ENCODE measurements at places on chromosomes 4 and X. TPM values are rescaled to one million over a fixed set of nuclear protein-coding genes. Genes with fewer than 3 reads are reported as not detected.

DNA sequence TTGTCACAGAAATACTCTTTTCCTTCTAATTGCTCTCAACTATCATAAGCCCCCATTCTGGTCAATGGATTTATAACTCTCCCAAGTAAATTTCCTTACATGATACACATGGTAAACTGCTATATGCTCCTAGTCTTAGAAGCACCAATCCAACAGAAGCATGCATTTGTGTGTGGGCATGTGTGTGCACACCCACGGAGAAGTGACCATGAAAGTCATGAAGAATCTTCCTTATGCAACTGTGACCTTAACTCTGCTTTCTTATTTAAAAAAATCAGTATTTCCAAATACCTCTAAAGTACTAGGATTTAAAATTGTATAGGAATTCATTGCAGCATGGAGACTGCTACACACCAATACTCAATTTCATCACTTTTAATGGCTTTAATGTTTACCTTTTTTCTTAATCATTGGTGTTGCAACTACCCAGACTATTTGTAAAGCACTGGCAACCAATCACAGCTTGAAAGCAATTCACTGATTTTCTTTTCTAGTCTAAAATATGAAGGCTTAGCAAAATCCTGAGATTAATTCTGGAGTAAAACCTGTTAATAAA lies 47.6 kb downstream of the MAML3 start:
- peaks cover 9% of the 10 kb centered on the region for H3K4me1 ChIP-seq
- H3K36me3 ChIP-seq, result no peaks in the 10 kb centered on the region
- H3K4me3 ChIP-seq, result no peak overlapping the region
- no peak overlapping the region for H3K27ac ChIP-seq

GRCh38 chr4:137819964-137820383 lies 287.7 kb upstream of the PCDH18 start:
- no peak for DNase-seq
- no peaks in the 10 kb centered on the region for H3K27me3 ChIP-seq
- no peaks in the 10 kb centered on the region for H3K36me3 ChIP-seq

DNA sequence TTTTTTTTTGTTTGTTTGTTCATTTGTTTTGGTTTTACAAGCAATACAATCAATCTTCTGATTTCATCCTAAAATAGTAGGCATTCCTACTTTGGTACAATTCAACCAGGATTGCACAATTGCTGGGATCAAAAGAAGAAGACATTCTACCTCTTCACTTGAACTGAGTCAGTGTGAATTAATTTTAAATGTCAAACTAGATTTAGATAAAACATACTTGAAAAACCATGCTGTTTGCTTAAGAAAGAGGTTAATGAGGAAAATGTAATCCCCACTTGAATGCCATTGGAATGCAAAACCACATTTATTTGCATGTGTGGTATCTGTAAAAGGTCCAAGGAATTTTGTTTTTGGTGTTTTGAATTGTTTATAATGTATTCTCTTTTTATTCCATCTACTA lies 40.5 kb downstream of the HAND2 start:
- DNase-seq, result no peak
- no peaks in the 10 kb centered on the region for H3K27me3 ChIP-seq
- no peak overlapping the region for H3K4me3 ChIP-seq
- H3K4me1 ChIP-seq, result peaks cover 51% of the 10 kb centered on the region

- no peak overlapping the region for H3K27ac ChIP-seq
- no peaks in the 10 kb centered on the region for H3K4me1 ChIP-seq
- peak; percentile 70 for DNase-seq
- H3K27me3 ChIP-seq, result no peaks in the 10 kb centered on the region
- no peaks in the 10 kb centered on the region for H3K36me3 ChIP-seq
- no peak overlapping the region for H3K4me3 ChIP-seq
Observed at GRCh38 chr4:16794816-16795445, 103.5 kb downstream of the LDB2 start.

DNA sequence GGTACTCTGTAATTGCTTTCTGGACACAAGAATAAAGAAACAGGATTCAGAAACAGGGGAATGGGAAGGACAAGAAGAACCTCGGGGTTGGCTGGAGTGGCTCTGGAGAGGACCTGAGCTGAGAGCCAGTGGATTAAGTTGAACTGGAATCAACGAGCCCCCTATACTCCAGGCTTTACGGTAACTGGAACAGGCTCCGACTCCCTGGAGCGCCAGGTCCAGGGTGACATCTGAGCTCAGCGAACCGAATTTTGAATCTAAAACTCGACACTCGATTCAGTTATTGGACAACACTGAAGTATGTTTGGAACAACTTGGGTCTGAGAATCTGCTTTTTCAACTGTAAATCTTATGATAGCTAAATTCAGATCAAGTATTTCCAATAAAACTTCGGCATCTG lies 23.9 kb downstream of the HMX1 start:
- no peaks in the 10 kb centered on the region for H3K27me3 ChIP-seq
- H3K27ac ChIP-seq, result no peak overlapping the region
- no peaks in the 10 kb centered on the region for H3K36me3 ChIP-seq
- no peaks in the 10 kb centered on the region for H3K4me1 ChIP-seq
- H3K4me3 ChIP-seq, result no peak overlapping the region

GRCh38 chr4:8896506-8896905 lies 24.9 kb upstream of the HMX1 start:
- peaks cover 22% of the 10 kb centered on the region for H3K27me3 ChIP-seq
- no peaks in the 10 kb centered on the region for H3K36me3 ChIP-seq
- H3K4me3 ChIP-seq, result no peak overlapping the region
- no peak for DNase-seq
- H3K4me1 ChIP-seq, result no peaks in the 10 kb centered on the region
- H3K27ac ChIP-seq, result no peak overlapping the region

- H3K4me3 ChIP-seq, result no peak overlapping the region
- H3K27ac ChIP-seq, result no peak overlapping the region
- DNase-seq, result no peak
- H3K36me3 ChIP-seq, result no peaks in the 10 kb centered on the region
- H3K4me1 ChIP-seq, result no peaks in the 10 kb centered on the region
Observed at GRCh38 chr4:58093352-58093751, 983.2 kb upstream of the IGFBP7 start.

The SLC49A3 gene
- 13.6 TPM for total RNA-seq

The UGT2A1 gene
- not detected for total RNA-seq

The HSD17B13 gene
- total RNA-seq, result under 0.01 TPM

The TIGD4 gene
- total RNA-seq, result 0.36 TPM

Data from osteoblast (primary cell).